Karpas-422 (cell line): ENCODE measurements at places on chromosomes 6 and 20. TPM values are rescaled to one million over a fixed set of nuclear protein-coding genes. Genes with fewer than 3 reads are reported as not detected.

DNA sequence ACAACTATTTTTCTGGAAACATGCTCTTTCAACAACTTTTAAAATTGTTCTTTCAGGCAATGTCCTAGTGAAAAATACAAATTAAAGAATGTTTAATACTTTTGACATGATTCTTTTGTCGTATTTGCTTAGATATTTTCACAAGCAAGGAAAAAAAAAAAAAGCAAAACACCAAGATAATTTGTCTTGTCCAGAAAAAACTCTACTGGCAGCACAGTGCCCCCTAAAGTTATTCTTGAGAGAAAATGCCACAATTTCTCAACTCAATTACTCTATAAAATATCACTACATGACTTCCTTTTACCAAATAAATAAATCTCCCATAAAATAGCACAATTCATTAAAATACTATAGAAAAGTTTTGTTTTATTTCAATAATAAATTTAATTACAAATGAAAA lies 652.5 kb upstream of the EPHA7 start:
- H3K27ac ChIP-seq: no peak overlapping the region
- H3K27me3 ChIP-seq: no peaks in the 10 kb centered on the region
- no peak overlapping the region for H3K4me3 ChIP-seq
- H3K36me3 ChIP-seq: no peaks in the 10 kb centered on the region

- no peak overlapping the region for H3K4me3 ChIP-seq
- DNase-seq: no peak
- no peak overlapping the region for H3K27ac ChIP-seq
- H3K4me1 ChIP-seq: peaks cover 13% of the 10 kb centered on the region
Measured at GRCh38 chr6:331622-332521, 39.6 kb downstream of the DUSP22 start.

DNA sequence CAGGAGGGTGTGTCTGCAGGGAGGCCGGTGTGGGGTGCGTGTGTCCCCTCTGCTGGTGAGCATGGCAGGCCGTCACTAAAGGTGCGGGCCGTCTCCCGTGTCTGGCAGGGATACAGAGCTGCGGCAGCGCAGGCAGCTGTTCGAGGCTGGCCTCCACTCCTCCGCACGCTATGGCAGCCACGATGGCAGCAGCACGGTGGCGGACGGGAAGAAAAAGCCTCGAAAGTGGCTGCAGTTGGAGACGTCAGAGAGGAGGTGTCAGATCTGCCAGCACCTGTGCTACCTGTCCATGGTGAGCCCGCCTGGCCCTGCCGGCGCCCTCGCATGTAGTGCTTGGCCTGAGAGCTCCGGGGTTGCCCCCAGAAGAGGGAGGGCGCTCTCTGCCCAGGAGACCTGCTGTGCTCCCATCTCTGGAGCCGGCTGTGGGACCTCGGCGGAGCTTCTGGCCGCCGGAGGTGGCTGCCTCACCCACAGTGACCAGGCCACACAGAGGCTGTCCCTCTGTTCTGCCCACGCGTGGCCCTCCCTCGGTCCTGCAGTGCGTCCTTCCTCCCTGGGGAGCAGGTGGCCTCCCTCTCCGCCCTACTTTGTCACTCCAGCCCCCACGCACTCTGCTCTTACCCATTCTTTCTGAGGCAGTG lies 149.6 kb downstream of the DTNBP1 start:
- H3K27ac ChIP-seq: no peak overlapping the region
- H3K4me3 ChIP-seq: no peak overlapping the region
- H3K36me3 ChIP-seq: no peaks in the 10 kb centered on the region

- no peaks in the 10 kb centered on the region for H3K27me3 ChIP-seq
- DNase-seq: no peak
- H3K4me3 ChIP-seq: no peak overlapping the region
- no peaks in the 10 kb centered on the region for H3K36me3 ChIP-seq
Measured at GRCh38 chr20:36655004-36655403, 9.0 kb upstream of the SLA2 start.

DNA sequence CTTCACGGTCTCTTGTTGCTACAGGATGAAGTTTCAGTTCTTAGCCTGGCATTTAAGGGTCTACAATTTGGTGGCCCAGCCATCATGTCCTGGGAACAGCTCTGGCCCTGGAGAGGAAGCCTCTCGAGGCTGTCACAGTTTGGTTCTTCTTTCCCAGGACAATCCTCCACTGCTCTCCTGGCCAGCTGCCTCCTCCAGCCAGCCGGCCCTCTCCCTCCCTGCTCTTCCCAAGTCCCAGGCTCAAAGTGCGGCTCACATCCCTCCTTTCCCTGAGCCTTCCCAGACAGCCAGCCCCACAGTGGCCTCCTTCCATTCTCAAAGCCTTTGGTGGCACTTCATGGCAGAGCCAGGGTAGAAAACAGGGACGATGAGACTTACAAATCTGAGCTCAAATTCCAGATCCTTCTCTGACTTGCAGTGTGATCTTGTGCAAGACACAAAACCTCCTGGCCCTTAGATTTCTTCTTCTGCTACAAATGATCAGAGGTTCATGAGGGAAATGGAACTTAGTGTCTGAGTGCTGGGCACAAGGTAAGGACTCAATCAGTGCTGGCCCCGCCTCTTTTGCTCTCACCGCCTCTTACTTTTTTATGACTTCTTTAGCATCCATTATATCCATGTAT lies 223.8 kb upstream of the ECI2 start:
- no peak overlapping the region for H3K27ac ChIP-seq
- H3K27me3 ChIP-seq: no peaks in the 10 kb centered on the region
- H3K4me3 ChIP-seq: no peak overlapping the region
- no peak for DNase-seq

- no peak for DNase-seq
- no peaks in the 10 kb centered on the region for H3K27me3 ChIP-seq
- peak overlapping the region; percentile 76 for H3K27ac ChIP-seq
- no peak overlapping the region for H3K4me3 ChIP-seq
Measured at GRCh38 chr6:82957171-82957867, 108.3 kb downstream of the UBE3D start.

PACSIN1 gene
- total RNA-seq: not detected in 2 replicates

PAK5 gene
- not detected in 2 replicates for total RNA-seq

HLA-DRA gene
- 1,241 and 1,934 TPM in 2 replicates for total RNA-seq

TP53TG5 gene
- not detected in 2 replicates for total RNA-seq
